Brain pericyte (primary cell): ENCODE measurements at places on chromosomes 11 and 22.

- DNase-seq: no peak
These were observed 16.2 kb downstream of the ATM start for GRCh38 chr11:108239076-108239475.

- DNase-seq: no peak
These were observed 1479.2 kb downstream of the TBC1D22A start for GRCh38 chr22:48241658-48242057.

DNA sequence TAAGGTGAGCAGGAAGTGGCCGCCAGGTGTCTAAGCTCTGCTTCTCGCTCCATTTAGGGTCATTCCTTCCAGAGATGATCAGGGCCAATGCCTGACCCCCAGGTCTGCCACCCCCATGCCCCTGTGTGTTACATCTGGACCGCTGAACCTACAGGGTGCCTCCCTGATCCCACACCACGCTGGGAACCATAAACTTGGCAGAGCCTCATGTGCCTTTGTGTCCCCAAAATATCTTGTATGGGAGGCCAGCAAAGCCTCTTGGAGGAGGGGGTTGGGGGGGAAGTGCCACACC is 3.7 kb downstream of the TST start:
- DNase-seq: no peak

GRCh38 chr11:124868331-124869274 is 3.4 kb downstream of the ROBO3 start:
- no peak for DNase-seq

- DNase-seq: no peak
These were observed 6.4 kb upstream of the KRTAP5-10 start for GRCh38 chr11:71558996-71559395.

- no peak for DNase-seq
These were observed 24.8 kb upstream of the ADORA2A start for GRCh38 chr22:24402460-24403192.

- DNase-seq: no peak
These were observed 511 bp downstream of the RAC2 start for GRCh38 chr22:37243402-37244113.

GRCh38 chr11:117563556-117563955 is 233.5 kb downstream of the DSCAML1 start:
- DNase-seq: no peak

GRCh38 chr11:64264371-64264852 is 13.1 kb downstream of the PLCB3 start:
- no peak for DNase-seq

- DNase-seq: no peak
These were observed 3.8 kb downstream of the DCPS start for GRCh38 chr11:126307706-126308105.

DNA sequence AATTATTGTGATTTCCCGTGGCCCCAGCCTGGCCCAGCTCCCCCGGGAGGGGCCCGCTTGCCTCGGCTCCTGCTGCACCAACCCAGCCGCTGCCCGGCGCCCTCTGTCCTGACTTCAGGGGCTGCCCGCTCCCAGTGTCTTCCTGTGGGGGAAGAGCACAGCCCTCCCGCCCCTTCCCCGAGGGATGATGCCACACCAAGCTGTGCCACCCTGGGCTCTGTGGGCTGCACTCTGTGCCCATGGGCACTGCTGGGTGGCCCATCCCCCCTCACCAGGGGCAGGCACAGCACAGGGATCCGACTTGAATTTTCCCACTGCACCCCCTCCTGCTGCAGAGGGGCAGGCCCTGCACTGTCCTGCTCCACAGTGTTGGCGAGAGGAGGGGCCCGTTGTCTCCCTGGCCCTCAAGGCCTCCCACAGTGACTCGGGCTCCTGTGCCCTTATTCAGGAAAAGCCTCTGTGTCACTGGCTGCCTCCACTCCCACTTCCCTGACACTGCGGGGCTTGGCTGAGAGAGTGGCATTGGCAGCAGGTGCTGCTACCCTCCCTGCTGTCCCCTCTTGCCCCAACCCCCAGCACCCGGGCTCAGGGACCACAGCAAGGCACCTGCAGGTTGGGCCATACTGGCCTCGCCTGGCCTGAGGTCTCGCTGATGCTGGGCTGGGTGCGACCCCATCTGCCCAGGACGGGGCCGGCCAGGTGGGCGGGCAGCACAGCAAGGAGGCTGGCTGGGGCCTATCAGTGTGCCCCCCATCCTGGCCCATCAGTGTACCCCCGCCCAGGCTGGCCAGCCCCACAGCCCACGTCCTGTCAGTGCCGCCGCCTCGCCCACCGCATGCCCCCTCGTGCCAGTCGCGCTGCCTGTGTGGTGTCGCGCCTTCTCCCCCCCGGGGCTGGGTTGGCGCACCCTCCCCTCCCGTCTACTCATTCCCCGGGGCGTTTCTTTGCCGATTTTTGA is 3.3 kb upstream of the ANKRD13D start:
- no peak for DNase-seq

DNA sequence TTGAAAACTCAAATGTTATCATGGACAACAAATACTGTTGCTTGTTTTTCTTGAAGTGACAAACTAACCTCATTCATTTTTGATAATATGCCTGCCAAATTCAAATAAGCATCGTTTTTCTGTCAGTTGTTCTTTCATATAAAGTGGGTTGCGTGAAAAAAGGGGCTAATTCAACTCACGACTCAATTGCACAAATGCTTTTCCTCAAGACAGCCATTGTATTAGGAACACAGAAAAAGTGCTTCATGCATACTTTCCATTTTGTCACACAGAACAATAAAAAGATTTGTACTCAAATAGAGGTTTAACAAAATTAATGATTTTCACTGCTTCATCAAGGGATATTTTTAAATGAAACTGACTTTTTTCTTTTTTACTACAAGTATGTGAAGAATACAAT is 94.6 kb upstream of the ALKBH3 start:
- DNase-seq: no peak

DNA sequence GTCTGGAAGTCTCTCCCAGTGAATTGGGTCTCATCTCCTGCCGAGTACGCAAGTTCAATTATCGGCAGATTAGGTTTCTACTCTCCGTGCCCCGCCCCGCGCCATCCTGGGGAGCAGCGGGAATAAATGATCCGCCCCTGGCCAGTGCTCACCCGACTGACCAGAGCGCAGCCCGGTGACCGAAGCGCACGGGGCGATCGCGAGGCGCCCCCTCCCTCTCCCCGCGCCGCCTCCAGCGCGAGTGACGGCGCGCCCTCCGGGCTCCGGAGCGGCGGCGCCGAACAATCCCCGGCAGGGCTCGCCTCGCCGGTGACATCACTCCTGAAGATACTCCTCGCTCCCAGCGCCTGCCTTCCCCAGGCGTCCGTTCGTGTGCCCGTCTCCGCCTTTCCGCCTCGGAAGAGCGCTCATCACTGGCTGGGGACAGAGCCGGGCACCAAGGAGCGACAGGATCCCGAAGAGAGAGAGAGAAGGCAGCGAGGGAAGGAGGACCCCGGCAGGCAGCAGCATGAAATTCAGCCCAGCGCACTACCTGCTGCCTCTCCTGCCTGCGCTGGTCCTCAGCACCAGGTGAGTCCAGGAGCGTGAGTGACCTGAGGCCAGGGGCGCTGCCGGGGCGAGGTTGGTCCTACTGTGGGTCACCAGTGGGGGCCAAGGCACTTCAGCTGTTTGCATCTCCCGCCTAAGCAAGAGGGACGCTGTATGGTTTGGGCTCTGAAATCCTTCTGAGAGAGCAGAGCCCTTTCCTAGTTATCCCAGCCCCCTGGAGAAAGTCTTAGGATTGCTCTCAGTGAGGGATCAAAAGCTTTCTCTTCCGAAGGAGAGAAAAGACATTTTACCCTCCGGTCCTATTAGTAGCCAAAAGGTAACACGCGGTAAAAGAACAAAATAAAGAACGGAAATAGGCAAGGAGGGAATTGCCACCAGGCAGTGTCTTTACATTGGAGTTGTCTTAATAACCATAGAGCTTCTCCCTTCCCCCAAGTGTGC is at the start of gene LUZP2:
Gene LUZP2 (plus strand): TSS at position 318 of the 990 bp plus-strand sequence.
- peak; percentile 13 for DNase-seq

- DNase-seq: no peak
These were observed 74.3 kb upstream of the ARHGAP42 start for GRCh38 chr11:100612766-100613165.

DNA sequence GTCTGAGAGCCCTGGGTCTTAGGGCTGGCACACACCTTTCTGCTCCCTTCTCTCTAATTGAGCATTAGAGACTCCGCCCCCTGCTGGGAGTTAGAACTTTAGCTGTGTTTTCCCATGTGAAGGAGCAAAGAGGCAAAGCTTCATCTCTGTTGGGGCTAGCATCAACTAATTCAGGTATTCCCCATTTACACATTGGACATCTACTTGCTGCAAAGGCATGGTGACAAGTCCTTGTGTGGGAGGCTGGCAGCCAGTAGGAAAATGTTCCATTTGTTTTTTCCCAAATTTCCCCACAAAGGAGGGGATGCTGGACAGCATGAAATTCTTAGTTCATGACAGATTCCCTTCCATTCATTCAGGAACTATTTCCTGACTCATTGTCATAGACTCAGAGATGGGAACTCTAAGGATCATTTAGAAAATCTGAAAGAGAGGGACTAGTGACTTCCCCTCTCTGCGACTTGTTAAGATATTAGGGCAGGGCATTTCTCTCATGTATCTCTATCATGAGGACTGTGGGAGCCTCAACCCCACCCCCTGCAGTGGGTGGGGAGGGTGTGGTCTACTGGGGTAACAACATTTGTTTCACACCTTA is 3.6 kb downstream of the CD44 start:
- no peak for DNase-seq

DNA sequence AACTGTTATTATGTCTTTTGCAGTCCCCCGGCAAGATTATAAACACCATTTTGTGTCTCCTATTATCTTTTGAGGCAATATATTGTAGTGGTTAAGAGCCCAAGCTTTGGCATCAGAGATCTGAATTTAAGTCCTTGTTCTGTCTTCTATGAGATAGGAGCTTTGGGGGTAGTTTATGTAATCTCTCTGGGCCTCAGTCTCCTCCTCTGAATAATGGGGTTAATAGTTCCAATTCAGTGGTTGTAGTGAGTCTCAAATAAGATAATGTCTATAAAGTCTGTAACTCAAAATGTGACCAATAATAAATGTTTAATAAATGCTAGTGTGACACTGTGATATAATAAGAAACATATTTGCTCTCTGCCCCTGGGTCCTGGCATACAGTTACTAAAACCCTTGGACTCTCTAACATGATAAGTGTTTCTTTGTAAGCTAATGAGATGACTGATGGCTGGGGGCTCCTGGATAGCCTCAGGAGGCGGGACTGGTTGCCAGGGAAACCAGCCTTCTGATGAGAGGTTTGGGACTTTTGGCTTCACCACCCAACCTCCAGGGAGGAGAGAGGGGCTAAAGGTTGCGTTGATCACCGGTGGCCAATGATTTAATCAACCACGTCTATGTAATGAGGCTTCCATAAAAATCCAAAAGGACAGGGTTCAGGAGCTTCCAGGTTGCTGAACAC is 183.4 kb upstream of the MTMR2 start:
- DNase-seq: no peak

DNA sequence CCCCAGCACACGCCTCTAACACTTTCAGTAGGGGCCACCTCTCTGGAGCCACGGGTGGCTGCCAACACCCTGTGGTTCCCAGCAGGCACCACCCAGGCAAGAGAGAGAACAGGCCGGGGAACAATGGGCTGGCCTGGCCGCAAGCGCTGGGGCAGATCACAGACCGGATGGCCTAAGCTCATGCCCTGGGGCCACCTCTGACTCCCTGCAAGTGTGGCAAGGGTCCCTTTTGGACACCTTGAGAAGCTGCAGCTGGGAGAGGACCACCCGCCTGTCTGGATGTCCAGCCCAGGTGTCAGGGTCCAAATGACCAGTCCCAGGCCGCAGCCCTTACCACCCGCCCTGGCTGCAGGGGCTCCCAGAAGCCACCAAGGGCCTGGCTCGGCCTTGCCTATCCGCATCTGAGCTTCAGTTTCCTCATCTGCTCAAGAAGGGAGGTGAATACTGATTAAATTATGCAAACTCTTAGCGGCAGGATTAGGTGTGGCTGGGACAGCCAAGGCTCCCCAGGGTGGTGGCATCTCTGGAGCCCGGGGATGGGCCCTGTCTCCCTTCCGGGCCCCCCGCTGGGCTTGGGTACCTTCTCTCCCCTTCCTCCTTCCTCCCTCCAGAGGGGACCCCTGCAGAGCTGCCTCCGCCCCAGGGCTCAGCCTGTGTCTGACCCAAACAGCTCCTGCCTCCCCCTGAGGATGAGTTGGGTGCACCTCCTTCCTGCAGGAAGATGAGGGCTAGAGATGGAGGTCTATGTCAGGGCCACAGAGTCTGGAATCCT is 785 bp upstream of the SUSD2 start:
- DNase-seq: no peak

DNA sequence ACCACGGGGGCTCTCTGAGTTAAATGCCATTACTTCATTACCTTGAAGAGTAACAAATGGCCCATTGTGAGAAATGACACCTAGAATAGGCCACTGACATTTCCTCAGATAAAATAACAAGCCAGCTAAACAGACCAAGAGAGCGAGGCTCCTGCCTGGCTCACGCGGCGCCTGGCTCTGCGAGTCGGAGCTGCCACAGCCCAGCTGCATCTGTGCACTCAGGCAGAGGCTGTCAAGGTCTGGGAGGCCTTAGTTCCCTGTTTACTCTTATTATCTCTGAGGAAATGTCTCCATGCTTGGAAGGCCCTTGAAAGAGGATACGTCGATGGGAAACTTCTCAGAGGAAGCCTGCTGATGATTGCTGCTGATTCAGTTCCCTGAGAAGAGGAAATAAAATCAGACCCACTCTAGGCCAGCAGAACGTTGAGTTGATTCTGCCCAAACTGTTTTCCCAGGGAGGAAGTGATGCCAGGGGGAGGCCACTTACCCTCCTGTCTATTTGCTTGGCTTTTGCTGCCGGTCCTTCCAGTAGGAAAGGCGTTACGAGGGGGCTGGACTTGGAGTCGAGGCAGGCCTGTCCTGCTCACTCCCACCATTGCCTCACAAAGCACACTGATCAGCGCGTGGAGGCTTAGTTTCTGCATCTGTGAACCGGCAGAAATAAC is 208.8 kb downstream of the TBC1D22A start:
- no peak for DNase-seq

GRCh38 chr11:104823657-104824056 is 74.6 kb downstream of the CASP12 start:
- DNase-seq: no peak

DNA sequence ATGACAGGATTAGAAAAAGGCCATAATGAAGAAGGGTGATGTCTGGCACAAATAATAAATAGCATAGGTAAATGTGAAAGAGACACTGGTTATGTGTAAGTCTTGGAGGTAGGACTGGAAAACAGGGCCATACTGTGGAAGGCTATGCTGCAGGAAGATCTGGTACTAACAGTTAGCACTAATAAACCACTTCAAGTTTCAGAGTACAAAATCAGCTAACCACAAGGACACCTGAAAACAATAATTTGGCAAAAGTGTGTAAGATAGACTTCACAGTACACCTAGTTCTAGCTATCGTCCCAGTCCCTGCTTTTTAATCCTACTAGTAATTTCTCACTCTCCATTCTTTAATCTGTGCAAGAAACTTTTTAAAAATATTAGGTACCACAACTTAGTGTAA is 44.3 kb downstream of the CWF19L2 start:
- no peak for DNase-seq
